ENCODE measurements at places on chromosomes 1 and 21.

DNA sequence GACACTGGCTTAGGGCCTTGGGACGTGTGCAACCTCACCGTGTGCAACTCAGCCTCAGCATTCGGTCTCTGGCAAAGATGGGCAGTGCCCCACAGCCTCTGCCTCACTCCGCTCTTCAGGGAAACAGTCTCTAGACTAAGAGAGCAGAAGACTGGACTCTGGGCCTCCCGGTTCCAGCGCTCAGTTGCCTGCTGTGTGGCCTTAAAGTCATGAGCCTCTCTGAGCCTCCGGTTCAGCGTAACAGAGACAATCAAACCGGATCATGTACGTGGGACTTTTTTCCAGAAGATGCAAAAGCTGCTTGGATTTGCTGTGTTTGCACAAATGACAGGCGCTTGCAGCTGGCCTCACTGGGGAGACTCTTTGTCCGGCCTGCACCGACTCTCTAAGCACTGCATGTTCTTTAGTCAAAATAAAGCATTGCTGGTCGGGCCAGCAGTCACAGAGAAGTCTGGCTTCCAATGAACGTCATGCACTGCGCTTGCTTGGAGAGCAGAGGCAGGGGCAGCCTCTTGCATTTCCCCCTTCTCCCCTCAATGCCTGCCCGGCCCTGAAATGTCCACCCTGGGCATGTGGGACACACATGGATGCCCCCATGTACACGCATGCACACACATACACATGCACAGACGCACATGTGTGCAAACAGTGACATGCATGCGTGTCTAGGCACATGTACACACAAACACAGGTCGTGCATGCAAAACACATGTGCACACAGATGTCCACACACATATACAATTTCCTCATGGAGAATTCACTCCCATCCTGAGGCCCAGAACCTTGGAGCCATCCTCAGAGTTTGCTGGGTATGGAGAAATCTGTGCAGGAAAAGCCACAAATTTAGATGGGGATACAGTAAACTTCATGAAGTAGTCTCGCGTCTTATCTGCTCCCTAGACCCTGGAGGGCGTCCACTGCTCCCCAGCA lies 152.4 kb downstream of the PRDM16 start:
- no peak for DNase-seq

GRCh38 chr1:19909392-19909791 lies 14.0 kb downstream of the PLA2G2E start:
- no peak for DNase-seq

- DNase-seq = no peak
Measured at GRCh38 chr1:210920258-210920657, 213.7 kb downstream of the KCNH1 start.

- peak; percentile 88 for DNase-seq
Measured at GRCh38 chr1:26145041-26145959, 13.6 kb upstream of the FAM110D start.

GRCh38 chr1:3244927-3245315 lies 175.9 kb downstream of the PRDM16 start:
- DNase-seq = no peak

DNA sequence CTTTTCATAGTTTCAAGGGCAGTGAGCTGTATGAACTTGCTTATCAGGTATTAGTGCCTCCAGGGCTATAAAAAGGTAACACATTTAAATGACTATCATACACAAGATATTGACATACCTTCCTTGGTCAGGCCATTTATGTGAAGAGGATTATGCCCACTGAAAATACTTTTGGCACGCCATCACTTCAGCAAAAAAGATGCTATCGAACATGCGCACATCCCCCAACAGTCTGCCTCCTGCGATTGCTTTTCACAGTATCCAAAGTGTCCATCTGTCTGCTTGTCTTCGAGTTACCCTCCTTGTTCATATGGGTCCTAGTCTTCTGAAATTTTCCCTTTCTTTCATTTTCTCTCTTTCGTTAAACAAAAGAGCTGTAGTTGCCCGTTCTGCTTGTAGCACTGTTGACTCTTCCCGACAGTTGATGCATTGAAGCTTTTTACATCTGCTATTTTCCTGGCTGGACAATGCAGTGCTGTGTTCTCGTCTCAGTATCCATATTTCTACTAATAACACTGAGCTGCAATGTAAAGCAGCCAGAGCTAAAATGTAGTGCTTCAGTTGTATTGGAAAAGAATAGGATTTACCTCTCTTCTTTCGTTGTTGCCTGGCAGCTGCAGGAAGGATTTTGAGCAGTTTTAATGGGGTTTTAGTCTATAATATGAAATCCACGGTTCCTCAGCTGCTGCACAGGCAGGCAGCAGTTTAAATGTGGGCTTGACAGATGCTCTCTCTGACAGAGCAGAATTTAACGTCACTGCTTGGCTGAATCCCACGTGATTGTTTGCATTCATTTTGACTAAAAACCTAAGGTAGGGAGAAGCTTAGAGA lies at the start of gene B3GALT2:
TSS of gene B3GALT2 (minus strand) at position 713 of the 831 bp plus-strand sequence. CDS start 5,051 bp downstream, outside the sequence.
- peak; percentile 10 for DNase-seq

DNA sequence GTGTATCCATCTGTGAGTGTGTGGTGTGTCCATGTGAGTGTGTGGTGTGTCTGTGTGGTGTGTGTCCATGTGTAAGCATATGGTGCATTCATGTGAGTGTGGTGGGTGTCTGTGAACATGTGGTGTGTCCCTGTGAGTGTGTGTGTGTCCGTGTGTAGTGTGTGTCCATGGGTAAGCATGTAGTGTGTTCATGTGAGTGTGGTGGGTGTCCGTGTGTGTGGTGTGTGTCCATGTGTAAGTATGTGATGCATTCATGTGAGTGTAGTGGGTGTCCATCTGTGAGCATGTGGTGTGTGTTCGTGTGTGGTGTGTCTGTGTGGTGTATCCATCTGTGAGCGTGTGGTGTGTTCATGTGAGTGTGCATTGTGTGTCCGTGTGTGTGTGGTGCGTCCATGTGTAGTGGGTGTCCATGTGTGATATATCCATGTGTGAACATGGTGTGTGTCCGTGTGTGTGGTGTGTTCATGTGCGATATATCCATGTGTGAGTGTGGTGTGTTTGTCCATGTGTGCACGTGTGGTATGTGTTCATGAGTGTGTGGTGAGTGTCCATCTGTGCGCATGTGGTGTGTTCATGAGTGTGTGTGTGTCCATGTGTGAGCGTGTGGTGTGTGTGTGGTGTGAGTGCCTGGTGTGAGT lies 12.3 kb downstream of the SLC19A1 start:
- DNase-seq = no peak

- no peak for DNase-seq
Measured at GRCh38 chr1:190759807-190760206, 282.1 kb upstream of the BRINP3 start.

DNA sequence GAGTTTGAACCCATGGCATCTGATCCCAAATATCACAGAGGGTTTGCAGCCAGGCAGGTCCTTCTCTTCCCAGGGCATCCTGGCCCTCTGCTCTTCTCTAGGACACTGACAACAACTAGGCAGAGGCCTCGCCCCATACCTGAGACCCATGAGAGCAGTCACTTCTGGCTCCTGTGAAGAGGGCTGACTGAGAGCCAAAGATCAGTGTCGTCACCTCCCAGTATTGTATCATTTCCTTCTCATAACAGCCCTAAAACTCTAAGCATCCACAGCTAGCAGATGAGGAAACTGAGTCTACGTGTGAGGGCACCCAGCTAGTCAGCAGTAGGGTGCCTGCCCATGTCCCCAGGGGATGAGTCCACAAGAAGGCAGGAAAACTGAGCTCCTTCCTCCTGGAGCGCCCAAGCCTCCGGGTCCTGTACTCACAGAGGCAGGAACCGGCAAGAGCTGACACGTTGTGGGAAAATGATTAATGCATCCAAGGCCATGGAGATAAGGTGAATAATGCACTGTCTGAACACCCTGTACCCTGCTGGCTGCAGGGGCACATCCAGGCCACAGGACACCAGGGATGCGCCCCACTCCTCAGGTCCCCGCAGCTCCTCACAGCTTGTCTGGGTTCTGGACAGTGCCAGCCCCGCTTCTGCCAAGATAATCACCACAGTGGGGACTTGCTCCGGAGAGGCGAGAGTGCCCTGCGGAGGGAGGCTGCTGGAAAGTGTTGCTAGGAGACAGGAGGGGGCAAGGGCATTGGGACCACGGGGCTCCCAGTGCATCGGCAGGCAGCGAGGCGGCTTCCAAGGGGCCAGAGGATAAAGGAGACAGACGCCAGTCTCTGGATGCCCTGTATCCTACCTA lies 340.0 kb downstream of the NPHP4 start:
- DNase-seq = no peak

- no peak for DNase-seq
Measured at GRCh38 chr1:55767171-55767570, 552.0 kb upstream of the USP24 start.

DNA sequence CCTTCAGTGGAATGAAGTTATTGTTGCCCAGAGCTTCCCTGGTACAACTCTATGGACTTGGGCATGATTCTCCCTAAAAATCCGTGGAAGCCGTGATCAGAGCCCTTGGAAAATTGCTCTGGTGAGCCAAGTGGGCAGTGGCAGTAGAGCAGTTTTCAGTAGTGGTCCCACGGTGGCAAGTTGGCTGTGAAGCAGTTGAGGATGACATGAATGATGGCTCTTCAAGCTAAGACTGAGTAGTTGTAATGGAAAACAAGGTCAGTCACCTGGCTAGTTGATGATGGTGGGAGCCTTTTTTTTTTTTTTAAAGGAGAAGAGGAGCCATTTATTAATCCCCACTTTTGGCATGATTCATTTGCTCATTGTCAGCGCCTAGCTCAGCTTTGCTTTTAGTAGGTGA lies 36.2 kb downstream of the PBX1 start:
- DNase-seq = no peak

DNA sequence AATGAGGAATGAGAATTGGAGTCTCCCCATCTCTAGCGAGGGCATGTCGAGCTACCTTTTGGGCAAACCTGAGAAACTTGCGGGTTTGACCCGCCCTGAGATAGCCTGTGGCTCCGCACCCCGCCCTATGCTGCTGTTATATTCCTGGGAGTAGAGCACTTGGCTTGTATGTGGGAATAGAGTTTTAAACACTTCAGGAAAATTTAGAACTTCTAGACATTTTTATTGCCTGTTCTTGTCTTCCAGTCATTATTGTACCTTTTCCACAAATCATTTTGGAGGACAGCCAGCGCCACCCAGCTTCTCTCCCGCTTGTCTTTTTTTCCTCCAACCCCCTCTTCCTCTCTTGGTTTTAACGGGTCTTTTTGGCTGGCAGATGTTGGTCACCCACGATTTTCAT lies 738 bp downstream of the GNPAT start:
- DNase-seq = no peak

DNA sequence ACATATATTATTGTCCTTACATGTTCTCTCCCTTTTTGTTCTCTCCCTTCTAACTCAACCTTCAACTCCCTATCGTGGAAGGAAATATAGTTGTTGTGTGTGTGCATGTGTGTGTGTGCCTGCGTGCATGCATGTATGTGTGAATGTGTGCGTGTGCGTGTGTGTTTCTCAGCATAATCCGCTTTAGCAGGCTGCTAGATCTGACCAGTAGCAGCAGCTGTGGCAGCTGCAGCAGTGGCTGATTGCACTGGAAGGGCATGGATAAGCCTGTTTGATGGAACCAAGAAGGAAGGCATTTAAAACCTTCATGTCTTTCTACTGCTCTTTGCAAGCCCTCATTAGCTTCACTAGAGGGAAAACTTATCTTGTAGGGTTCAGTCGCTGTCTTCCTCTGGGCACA lies 65.6 kb upstream of the IRF2BP2 start:
- no peak for DNase-seq

GRCh38 chr1:77134359-77134758 lies 84.9 kb downstream of the PIGK start:
- DNase-seq = no peak

GRCh38 chr1:26171084-26172072 lies at the start of gene ZNF593OS:
Gene ZNF593OS (minus strand): TSS chr1:26171832. CDS start chr1:26171661, 171 bp downstream.
- no peak for DNase-seq

GRCh38 chr1:223323491-223324484 lies 40.2 kb downstream of the SUSD4 start:
- DNase-seq = no peak

- no peak for DNase-seq
Measured at GRCh38 chr1:218686761-218687160, 341.6 kb downstream of the TGFB2 start.

- no peak for DNase-seq
Measured at GRCh38 chr1:88973520-88974137, 18.8 kb downstream of the KYAT3 start.

GRCh38 chr1:232868793-232869491 lies 63.7 kb downstream of the MAP10 start:
- no peak for DNase-seq

DNA sequence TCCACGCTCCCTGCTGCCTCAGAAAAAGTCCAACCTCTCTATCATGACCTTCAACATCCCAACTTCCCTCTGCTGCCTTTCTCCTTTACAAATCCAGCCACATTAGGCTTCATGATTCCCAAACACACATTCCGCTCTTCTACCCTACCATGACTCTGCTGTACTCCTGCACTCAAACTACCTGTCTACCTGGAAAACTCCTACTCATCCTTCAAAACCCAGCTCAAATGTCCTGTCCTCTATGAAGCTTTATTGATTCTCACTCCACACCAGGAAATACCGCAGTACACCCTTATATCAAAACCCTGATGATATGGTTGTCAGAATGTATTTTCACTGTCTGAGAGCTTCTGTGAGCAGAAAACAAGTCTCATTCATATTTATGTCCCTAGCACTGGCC lies 8.9 kb downstream of the ARHGEF19 start:
- no peak for DNase-seq

- no peak for DNase-seq
Measured at GRCh38 chr1:159208175-159208825, 3.6 kb downstream of the ACKR1 start.

GRCh38 chr1:159054427-159054826 lies 22.1 kb downstream of the AIM2 start:
- DNase-seq = no peak

- no peak for DNase-seq
Measured at GRCh38 chr1:156592158-156592909, 758 bp downstream of the NAXE start.

- peak; percentile 66 for DNase-seq
Measured at GRCh38 chr1:94927405-94928175, 680 bp upstream of the CNN3 start.

DNA sequence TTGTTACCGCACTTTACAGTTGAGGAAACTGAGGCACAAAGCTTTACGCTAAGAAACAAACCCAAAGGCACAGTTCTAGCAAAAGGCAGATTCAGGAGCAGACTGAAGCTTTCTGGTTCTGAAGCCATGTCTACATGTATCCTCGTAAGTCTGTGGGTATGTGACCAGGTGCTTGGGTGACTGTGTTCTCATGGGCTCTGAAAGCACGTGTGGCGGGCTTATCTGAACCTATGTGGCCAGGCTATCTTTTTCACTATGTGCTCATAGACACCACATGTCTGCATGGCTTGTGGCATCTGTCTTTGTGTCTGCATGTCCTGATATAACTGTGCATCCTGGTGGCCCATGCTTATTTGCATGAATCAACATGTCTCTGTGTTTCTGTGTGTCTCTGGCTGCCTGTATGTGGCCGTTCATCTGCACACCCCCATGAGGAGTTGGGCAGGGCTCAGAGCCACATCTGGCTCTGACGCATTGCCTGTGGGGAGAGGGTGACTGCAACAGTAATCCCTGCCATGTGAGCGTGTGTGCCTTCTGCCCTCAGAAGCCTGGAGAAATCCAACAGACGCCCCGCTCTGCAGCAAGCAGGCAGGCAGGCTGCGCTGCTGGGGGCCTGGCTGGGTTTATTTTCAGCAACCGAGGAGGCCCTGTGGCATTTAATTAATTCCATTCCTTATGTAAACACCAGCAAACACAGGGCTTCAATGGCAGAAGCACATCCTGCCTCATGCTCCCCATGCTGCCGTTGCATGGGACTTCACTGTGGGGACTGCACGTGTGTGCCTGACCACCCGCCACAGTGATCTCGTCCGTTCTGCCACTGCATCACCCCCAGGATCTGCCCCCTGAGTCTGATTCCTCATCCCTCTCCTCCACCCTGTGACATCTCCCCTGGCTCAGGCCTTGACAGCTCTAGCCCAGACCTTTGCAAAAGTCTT lies 115.4 kb downstream of the TRABD2B start:
- no peak for DNase-seq

- DNase-seq = peak; percentile 25
Measured at GRCh38 chr1:204493984-204494280, 673 bp downstream of the PIK3C2B start.
